ENCODE measurements at places on chromosomes 6 and 20.

GRCh38 chr20:2331901-2332565 is 36.2 kb downstream of the TGM3 start:
- DNase-seq, result no peak

GRCh38 chr6:3193102-3193849 is 34.2 kb downstream of the TUBB2B start:
- DNase-seq, result no peak

DNA sequence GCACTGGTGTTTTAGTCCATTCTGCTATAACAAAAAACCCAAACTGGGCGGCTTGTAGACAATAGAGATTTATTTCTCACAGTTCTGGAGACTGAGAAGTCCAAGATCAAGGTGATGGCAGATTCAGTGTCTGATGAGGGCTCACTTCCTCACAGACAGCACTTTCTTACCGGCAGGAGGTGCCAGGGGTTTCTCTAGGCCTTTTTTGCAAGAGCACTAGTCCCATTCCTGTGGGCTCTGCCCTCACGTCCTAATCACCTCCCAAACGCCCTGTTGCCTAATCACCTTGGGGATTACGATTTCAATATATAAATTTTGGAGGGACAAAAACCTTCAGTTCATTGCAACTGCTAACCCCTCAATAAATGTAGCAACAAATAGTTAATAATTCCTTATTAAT is 140.0 kb upstream of the SGK1 start:
- DNase-seq, result no peak

DNA sequence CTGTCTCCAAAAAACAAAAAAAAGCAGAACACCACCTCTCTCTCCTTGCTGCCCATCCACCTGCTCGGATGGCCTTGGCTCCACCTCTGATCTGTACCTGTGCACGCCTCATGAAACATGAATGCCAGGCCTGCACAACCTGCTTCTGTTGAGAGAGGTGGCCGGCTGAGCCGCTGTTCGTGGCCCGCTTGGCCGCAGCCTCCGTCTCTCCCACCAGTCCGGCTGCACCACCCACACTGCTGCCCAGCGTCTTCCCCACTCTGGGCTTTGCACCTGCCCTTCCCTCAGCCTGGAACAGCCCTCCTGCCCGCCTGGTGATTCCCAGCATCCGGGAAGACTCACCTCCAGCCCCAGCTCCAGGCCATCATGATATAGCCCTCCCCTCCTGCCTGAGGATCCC is 12.2 kb upstream of the ZBTB46 start:
- DNase-seq, result no peak

- no peak for DNase-seq
Measured at GRCh38 chr6:82783587-82784236, 281.9 kb downstream of the UBE3D start.
